ENCODE measurements at places on chromosomes 2 and 18.

GRCh38 chr2:207801259-207801658 is 31.6 kb upstream of the FZD5 start:
- no peak for DNase-seq

- DNase-seq, result no peak
Observed at GRCh38 chr18:35495536-35496314, 2.0 kb downstream of the INO80C start.

DNA sequence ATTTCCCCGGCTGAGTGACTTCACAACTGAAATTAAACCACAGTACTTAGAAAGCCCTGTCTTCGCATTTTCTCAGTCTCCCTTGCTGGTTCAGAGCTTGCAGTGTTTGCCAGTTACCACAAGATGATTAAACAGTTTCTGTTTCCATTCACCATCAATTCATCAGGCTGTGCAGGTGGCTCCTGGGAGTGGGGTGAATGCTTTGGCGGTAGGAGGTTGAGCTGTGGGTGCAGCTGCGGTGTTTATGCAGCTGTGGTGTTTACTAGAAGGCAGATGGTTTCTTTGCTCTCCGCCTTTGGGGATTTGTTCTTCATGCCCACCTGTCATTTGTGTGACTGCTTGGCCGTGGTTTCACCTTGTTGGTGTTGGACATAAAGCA is 16.1 kb downstream of the ACOXL start:
- DNase-seq, result peak; percentile 17

GRCh38 chr2:239047420-239047819 is 199.5 kb downstream of the TWIST2 start:
- DNase-seq, result no peak

- no peak for DNase-seq
Observed at GRCh38 chr2:66574701-66575624, 140.0 kb downstream of the MEIS1 start.

Measured in naive thymus-derived CD4-positive, alpha-beta T cell (primary cell).